ENCODE measurements at places on chromosomes 6 and 20. TPM values are rescaled to one million over a fixed set of nuclear protein-coding genes. Genes with fewer than 3 reads are reported as not detected.

DNA sequence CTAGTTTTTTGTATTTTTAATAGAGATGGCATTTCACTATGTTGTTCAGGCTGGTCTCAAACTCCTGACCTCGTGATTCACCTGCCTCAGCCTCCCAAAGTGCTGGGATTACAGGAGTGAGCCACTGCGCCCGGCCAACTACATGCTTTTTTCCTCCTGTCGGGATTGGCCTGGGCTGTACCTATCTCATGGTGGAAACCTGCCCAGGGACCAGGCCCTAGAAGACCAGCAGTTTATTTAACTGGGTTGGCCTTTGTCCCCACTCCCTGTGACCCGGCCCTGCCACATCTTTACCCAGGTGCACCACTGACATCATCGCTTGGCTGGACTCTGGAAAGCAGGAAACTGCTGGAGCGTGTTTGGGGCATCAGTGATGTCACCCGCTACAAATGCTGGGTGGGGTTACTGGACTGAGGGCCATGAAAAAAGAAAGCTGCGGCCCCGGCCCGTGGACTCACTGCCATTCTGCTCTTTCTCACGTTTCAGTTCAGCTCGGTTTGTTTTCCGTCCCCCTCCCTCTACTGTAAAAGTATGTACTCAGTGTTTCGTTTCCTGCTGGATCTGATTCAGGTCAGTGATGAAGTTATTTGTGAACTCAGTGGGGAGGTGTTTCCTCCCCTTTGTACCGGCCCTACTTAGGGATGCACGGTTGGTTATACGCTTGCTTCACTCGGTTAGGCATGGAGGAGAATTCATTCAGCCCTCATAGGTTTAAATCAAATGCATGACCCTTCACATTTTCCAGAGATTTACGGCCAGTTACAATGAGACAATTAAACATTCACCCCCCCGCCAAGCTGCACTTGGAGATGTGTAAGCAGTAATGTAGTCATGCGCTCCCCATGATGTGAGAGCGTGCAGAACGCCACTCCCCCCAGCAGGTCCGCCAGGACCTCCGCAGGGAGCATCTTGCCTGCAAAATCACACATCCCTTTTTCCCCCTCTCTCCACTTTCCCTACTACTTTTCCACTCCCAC is 179.3 kb downstream of the MTHFD1L start:
- DNase-seq: no peak

DNA sequence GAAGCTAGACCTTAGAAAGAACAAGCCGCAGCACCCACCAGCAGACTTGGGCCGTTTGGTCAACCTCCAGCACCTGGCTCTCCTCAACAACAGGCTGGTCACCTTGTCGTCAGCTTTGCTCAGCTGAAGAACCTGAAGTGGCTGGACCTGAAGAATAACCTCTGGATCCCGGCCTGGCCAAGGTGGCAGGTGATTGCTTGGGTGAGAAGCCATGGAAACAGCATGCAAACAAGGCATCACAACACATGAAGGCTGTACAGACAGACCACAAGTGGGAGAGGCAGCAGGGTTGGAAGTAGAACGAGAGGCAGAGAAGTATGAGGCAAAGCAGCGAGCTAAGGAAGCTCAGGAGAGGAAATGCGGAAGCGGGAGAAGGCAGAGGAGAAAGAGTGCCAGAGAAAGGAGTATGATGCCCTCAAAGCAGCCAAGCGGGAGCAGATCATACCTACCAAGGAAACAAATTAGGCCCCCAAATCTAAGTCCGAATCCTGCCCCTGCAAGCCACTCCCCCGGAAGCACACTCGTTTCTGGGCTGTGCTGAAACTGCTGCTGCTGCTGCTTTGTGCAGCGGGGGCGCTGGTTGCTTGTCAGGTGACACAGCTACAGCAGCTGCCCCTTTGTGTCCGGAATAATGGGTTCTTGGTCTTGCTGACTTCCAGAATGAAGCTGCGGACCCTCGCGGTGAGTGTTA is 121.6 kb upstream of the LGSN start:
- DNase-seq: no peak

The CCN2 gene
- 1.2 TPM for total RNA-seq

DNA sequence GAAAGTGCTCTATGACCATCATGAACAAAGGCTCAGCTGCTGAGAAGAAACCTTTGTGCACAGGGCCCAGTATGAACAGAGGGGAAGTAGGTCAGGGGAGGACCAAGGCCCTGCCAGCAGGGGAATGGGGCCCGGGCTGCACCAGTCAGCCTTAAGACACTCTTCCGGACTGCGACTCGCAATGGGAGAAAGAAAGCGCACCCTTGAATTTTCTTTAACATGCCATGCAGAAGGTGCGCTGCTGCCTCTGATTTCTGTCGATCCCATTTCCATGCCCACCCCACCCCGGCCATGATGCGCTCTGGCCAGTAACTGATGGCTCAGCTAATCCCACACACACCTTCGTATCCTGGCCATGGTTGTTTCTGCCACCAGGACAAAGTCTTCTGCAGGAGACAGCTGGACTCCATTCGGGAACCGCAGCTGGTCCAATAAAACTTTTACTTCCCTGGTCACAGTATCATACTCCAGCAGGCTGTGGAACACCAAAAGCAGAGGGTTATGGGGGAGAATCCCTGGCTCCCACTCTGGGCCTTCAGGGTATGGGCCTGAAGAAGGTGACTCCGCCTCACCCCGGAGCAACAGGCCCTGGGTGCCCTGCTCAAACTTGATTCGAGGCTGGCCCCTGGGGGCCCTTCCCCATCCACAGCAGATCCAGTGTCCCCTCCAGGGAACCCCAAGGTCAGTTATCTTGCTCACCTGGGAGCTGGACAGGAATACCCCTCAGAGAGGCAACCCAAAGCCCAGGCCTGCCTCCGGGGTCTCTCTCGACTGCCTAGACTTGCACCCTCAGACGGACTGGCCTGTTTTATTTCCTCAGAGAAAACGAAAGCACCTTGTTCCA is 20.3 kb downstream of the CST7 start:
- DNase-seq: no peak

- DNase-seq: no peak
These were observed 77.5 kb downstream of the ATXN1 start for GRCh38 chr6:16683641-16684194.

DNA sequence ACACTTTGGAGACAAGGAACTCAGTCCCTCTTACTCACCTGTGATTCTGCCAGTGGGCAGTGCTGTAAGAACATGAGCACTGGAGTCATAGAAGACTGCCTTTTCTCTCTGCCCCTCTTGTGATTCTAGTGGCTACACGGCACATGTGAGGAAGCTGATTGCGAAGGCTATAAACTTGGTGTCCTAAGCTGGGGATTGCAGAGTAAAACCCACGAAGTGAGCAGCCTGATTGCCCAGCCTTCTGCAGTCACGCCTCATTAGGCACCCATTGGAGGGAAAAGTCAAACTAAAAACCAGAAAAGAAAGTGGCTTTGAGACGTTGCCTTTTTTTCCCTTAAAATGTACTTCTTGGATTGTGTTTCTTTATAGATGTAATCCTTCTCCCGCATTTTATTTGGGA is 748.4 kb upstream of the CHD6 start:
- DNase-seq: no peak

DNA sequence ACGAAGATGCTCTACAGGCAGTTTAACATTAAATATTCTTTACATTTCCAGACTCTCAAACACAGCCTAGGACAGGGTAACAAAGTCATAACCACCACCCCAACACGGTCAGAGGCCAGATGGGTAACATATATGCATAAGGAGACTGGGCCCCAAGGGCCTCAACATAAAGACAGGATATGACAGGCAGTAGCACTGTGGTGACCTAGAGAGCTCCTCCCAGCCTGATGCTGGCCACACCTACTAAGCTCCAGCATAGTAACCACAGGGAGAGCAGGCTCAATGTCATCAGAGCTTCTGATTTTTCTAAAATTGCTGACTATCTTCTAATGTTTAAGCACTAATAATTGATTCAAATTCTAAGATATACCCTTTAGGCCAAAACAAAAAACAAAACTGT is 21.7 kb downstream of the SMLR1 start:
- DNase-seq: no peak

DNA sequence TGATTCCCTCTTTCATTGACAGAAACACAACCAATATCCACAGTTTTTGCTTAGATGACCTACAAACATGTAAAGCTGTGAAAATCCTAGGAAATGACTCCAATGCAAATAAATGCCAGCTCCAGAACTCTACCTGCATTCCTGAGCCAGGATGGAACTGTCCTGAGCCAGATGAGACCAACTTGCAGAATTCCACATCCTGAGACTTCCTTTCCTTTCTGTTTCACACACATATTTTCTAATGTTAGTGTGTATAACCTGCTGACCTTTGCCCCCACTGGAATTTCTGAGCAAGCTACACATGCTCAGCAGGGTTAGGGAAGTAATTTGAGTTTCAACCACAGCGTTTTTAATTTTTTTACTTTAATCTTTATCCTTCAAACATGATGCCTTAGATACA is 69.6 kb upstream of the ADGRF1 start:
- DNase-seq: no peak

- no peak for DNase-seq
These were observed 111.6 kb downstream of the BFSP1 start for GRCh38 chr20:17419479-17420041.

The TOX2 gene
- total RNA-seq: 0.38 TPM

DNA sequence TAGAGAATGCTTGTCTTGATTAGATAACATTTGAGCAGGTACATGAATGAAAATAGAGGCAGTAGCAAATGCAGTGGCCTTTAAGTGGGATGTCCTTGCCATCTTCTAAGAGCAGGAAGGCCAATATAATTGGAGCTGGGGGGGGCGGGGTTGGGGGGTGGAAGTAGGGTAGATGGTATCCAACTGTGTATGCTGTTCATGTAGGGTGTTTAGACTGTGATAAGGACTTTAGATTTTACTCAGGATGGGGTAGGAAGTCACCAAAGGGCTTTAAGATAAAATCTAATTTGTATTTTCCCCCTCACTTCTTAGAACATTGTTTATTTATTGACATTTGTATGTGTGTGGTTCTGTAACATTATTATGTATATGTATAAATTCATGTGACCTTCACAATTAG is 12.0 kb downstream of the TAB2 start:
- no peak for DNase-seq

The FAM209B gene
- total RNA-seq: 3.3 TPM
